Stimulated activated CD8-positive, alpha-beta memory T cell treated with anti-CD3 and anti-CD28 coated beads, Interleukin-7, amount 100 ng/mL, for 1 hour (primary cell): ENCODE measurements at places on chromosomes 12 and 14.

- DNase-seq: no peak
Observed at GRCh38 chr12:53174881-53175491, 5.5 kb upstream of the ZNF740 start.

- no peak for DNase-seq
Observed at GRCh38 chr12:29816874-29817725, 33.4 kb upstream of the TMTC1 start.

DNA sequence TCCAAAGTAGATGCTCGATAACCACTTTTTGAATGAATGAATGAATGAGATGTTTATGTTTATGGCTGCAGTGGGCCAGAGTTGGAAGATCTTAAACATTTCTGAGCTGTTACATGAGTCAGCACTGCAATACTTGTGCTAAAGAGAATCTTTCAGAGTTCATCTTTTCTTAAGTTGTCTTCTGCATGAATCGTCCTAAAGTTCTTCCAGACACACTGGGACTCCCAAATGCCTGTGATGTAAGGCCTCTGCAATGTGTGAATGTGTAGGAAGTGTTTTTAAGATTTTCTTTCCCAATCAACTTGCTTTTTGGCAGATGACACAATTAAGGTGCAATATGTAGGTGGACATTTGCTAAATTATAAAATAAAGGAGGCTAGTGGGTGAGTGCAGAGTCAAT, 50.3 kb upstream of the TRIM9 start:
- DNase-seq: no peak

GRCh38 chr12:122023339-122024131, 1.9 kb downstream of the BCL7A start:
- no peak for DNase-seq

DNA sequence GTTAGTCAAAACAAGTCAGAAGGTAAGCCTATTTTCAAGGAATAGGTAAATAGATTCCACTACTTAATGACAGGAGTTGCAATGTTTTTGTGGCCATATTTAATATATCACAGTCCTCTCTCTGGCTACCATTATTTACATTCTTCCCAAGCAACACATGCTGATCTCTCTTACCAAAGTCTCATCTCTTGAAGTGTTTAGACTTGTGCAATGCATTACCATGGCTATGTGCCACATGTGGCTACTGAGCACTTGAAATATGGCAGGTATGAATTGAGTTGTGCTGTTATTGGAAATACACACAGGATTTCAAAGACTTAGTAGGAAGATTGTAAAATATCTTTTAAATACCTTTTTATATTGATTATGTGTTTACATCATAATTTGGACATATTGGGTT, 262.4 kb upstream of the PDE3A start:
- no peak for DNase-seq

DNA sequence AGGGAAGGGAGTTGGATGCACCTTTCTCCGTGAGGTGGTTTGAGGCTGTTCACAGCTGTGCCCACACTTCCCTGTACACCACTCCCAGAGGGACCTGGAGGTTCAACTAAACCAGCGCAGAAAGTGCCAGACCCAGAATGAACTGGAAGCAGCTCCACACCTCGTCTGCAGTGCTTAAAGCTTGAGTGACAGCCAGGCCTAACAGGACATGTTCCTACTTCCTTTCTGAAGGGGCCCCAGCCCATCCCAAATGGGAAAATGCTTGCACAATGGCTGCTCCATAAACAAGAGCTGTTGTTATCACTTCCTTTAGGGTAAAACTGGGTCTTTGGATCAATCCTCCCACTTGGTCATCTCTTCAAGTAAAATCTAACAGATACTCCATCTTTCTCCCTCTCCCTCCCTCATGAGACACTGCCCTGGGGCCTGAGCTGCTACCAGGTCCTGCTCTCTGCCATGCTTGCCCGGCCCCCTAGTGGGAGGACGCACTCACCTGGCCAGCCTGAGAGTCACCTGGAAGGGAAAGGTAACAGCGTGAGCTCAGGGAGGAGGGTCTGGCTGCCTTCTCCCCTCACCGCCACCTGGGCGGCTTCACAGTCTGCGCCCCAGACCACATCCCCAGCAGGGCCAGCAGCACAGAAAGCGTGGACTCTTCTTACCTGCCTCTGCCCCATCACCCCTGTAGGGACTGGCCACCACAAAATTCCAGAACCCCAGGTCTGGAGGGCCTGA, 33.5 kb downstream of the ISCA2 start:
- no peak for DNase-seq

- no peak for DNase-seq
Observed at GRCh38 chr12:93954166-93955112, 193.9 kb upstream of the PLXNC1 start.

GRCh38 chr14:32697704-32698103, 241.0 kb upstream of the NPAS3 start:
- no peak for DNase-seq

DNA sequence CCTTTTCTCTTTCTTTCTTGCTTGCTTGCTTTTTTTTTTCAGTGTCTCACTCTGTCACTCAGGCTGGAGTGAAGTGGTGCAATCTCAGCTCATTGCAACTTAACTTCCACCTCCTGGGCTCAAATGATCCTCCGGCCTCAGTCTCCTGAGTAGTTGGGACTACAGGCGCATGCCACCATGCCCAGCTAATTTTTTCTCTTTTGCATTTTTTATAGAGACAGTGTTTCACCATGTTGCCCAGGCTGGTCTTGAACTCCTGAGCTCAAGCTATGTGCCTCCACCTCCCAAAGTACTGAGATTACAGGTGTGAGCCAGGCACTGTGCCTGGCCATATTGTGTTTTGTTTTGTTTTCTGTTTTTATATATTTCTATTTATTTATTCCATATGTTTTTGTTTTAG, 461.0 kb downstream of the ADAMTS20 start:
- no peak for DNase-seq

- DNase-seq: no peak
Observed at GRCh38 chr14:68333262-68333661, 459.6 kb downstream of the ZFP36L1 start.

DNA sequence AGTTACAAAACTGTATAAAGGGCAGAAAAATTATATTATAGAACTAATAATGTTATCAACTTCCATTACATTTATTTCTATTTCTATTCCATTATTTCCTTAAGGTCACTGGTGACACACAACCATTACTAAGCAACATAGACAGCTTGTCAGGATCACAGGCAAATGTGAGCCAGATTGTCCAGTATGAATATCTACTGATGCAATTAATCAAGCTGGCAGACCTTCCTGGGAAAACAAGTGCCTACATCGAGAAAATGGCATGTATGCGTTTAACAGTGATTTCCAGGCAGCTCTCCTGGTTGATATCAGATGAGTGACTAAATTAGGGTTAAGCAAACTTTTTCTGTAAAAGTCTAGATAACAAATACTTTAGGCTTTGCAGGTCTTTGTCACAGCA, 36.9 kb upstream of the TSPAN8 start:
- DNase-seq: no peak

- DNase-seq: no peak
Observed at GRCh38 chr14:103348154-103348553, 14.1 kb downstream of the EIF5 start.

GRCh38 chr14:46663382-46663781, 11.8 kb upstream of the RPL10L start:
- no peak for DNase-seq

DNA sequence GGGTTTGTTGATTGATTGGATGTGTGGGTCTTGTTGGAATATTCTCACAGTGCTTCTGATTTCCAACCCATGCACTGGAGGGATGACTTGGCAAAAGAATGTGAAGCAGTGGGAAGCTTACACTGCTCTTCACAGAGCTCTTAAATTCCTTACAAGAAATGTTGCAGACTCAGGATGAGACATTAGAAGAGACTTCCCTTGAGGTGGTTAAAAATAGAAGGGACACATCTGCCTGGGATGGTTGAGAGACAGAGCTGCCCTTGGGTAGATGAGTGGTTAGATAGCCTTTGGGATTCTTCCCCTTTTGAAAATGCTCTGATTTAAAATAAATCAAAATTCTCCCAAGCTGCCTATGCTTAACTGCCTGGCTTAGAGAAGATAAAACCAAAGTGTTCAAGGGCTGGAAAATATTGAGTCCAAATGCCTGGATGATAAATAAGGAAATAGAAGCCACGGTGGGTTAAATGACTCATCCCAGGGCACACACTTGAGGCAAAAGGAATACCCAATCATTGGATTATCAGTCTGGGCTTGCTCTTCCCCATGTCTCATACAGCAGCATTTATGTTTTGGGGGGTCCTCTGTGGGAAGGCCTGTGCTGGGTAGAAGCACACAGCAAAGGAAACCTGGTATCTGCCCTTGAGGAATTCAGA, 264.3 kb downstream of the AKAP6 start:
- DNase-seq: no peak

DNA sequence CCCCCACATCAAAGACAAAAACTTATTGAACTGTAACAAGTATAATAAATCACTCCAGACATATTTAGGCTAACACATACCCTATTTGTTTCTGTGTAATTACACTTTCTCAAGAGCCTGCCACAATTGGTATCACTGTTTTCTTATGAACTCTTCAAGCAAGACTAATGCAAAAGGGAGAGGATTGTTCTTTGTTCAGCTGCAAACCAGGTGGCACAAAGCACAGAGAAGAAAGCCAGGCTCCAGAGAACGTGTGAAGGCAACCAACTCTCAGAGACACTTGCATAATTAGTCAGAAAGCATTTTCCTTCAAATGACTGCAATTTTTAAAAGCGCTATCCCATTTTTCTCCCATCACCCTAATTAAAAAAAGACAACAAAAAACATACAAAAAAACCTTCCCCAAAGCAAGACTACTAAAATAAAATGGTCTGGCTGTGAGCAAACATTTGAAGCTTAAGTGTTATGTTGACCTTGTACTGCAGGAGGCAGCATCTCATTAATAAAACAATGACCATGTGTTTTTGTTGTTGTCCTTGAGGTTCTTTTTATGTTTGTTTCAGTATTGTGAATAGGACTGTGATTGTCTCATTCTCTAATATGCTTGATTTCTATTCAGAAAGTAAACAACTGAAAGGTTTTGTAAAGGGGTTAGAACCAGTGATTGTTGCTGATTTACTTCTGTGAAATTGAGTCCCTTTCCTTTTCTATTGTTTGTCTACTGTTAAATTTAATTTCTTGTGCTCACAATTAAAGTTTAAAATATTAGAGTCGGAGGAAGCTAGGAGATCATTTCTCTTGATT, 452.7 kb upstream of the PDE3A start:
- no peak for DNase-seq

- no peak for DNase-seq
Observed at GRCh38 chr12:2609020-2609419, 185.8 kb upstream of the FKBP4 start.

GRCh38 chr14:44388306-44388705, 118.8 kb downstream of the FSCB start:
- DNase-seq: no peak

- DNase-seq: no peak
Observed at GRCh38 chr12:104975587-104976343, 10.4 kb upstream of the NOPCHAP1 start.

- no peak for DNase-seq
Observed at GRCh38 chr14:51095854-51096823, 1.2 kb upstream of the TRIM9 start.

DNA sequence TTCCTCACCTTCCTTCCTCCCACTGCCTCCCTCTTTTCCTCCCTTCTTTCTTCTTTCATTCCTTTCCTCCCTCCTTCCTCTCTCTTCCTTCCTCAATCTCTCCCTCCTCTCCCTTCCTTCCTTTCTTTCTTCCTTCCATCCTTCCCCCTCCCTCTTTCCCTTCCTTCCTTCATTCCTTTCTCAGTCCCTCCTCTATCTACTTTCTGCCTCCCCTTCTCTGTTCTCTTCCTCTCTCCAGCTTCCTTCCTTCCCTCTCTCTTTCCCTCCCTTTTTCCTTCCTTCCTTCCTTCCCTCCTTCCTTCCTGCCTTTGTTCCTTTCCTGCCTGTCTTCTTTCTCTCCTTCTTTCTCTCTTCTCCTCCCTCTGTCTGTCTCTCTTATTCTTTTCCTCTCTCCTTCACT, 16.1 kb downstream of the ASCL1 start:
- no peak for DNase-seq

DNA sequence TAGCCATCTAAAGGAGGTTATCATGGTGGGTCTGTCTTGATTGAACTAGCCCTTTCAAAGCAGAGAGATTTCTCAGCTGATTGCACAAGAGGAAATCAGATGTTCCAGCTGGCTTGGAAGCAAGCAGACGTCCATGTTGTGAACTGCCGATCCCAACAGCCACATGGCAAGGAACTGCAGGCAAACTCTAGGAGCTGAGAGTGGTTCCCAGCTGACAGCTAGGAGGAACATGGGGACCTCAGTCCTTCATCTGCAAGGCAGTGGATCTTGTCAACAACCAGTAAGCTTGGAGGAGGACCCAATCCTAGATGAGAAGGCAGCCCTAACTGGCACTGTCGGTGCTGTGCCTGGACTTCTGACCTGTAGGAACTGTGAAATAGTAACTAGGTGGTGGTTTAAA, 7.7 kb downstream of the ACVR1B start:
- DNase-seq: no peak

DNA sequence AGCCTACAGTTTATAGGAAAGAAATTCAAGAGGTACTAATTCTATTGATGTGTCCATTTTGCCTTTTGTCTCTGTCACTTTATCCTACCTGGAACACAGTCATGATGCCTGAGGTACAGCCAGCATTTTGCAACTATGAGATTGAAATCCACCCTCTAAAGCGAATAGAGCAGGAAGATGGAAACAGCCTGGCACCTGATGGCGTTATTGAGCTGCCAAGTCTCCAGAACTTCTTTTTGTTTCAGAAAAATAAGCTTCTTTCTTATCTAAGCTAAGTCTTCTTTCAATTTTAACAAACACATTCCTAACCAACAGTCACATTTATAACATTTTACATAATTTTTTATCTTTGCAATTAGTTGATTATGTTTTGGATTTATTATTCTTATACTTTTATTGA, 182.1 kb downstream of the PAWR start:
- no peak for DNase-seq

GRCh38 chr12:102300824-102301461, 103.3 kb upstream of the PMCH start:
- no peak for DNase-seq

DNA sequence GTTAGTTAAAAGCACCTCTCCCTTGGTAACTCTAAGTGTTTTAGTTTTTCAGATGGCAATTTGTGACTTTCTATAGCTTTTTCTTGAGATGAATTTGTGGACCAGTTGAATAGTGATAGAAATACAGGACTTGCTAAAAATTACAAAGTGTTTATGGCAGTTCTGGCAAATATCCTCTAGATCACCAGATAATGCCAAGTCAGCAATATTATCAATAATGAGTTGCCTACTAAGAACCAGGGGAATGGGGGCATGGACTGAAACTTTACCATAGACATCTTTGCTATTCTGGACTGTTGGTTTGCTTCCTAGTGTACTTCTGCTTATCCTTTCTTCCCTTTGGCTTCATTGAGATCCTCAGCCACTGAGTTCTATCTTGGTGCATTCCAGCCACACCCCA, 584.2 kb downstream of the DIO2 start:
- no peak for DNase-seq
